ENCODE measurements at places on chromosomes 6 and 20.

DNA sequence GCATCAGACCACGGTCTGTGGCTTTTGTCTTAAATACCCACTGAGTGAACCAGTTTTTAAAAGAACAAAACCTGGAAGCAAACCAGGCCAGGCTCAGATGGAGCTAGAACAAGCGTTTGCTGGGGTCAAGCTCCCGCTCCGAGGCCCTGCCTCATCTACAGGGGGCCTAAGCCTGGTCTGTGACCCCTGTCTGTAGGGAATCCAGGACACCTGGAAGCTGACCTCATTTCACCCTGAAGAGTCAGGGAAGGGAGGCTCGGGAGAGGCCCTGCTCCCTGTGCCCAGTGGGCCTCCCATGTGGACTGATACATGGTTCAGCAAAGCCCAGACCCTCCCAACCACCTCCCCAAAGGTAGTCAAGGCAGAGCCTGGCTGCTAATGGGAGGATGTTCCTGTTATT lies 26.8 kb upstream of the DLGAP4 start:
- no peak for DNase-seq

- DNase-seq = no peak
These were observed 97.5 kb downstream of the AIG1 start for GRCh38 chr6:143158113-143158581.

- no peak for DNase-seq
These were observed 56.7 kb downstream of the GJA10 start for GRCh38 chr6:89950879-89951391.

DNA sequence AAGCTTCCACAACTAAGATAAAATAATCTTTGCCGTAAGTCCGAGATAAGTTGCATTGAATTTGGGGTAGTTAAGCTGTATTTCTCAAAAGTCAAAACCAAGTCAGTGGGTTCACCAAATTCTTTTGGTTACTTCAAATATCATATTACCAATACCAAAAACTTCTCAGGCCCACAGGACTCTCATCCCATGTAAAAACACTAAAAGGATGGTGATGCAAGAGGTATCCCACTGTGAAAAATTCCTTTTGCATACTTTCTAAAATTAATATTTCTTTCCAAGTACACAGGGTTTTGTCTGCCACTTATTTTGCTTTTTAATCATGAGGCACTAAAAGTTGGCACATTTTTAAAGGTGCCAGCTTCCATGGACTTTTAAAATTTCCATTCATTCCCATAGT lies 151.3 kb downstream of the GJA10 start:
- DNase-seq = no peak

- DNase-seq = no peak
These were observed 36.3 kb upstream of the BLCAP start for GRCh38 chr20:37564016-37564387.

DNA sequence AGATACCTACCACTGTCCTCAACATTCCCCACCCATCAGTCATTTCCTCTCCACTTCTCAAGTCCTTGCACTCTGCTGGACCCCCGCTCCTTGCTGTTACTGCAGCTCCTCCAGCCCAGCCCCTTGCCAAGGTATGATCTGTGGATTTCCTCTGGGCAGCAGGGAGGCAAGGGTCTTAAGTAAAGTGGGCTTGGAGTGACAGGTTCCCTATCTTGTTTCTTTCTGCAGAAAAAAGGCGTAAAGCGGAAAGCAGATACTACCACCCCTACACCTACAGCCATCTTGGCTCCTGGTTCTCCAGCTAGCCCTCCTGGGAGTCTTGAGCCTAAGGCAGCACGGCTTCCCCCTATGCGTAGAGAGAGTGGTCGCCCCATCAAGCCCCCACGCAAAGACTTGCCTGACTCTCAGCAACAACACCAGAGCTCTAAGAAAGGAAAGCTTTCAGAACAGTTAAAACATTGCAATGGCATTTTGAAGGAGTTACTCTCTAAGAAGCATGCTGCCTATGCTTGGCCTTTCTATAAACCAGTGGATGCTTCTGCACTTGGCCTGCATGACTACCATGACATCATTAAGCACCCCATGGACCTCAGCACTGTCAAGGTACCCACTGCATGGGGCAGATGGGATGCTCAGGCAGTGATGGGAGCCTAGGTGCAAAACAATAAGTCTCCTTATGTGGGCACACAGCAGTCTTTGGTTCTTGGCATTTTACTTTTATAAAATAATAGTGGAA lies 8.1 kb downstream of the BRD2 start:
- no peak for DNase-seq

DNA sequence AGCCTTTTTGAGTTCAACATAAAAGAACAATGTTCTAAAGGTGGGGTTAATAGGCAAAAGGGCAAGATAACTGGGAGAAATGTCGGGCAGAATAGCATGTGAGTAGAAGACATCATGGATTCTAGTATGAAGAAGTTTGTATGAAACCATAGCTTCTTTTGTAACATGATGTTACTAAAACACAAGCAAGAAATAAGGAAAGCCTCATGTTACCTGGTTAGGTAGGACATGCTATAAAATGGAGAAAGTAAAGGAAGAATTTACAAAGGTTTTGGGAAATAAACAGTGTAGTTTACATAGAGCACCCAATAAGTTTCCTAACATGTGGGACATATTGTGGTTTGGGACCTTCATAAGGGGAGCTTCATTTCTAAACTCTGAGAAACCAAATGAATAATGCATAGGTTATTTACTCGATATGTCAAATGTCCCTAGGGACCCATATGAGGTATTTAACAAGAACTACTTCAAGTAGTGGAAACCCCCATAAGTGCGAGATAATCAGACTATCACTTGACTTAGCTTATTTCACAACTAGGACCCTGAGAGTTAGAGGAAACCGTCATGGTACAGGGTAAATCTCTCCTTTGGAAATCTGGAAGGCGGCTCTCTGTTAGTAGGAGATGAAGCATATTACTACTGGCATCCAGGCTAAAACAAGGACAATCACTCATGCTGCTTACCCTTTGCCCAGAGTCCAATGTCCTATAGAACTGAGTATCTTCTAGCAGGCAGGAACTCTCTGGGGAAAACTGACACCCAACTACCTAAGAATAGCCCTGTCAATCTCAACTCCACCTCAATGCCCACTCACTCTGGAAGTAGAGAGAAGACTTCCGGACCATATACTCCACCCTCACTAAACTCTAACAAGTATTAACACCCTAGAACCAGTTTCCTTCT lies 57.5 kb downstream of the ILRUN start:
- no peak for DNase-seq

DNA sequence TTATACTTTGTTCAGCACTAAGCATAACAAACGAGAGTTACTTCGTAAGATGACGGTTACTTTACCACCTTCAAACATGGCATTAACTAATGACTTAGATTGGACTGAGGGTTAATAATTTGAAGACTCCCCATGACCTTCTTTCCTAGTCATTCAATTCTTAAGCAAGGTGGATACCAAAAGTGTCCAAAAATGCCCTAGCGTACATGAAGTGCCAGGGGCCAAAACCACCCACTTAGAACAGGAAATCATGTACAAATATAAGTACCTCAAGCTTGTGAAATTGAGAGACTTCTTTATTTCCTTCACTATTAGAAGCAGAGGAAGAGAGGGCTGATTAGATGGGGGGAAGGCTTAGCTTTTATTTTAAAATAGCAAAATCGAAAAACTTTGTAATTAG lies 166.4 kb downstream of the ATXN1 start:
- DNase-seq = no peak

DNA sequence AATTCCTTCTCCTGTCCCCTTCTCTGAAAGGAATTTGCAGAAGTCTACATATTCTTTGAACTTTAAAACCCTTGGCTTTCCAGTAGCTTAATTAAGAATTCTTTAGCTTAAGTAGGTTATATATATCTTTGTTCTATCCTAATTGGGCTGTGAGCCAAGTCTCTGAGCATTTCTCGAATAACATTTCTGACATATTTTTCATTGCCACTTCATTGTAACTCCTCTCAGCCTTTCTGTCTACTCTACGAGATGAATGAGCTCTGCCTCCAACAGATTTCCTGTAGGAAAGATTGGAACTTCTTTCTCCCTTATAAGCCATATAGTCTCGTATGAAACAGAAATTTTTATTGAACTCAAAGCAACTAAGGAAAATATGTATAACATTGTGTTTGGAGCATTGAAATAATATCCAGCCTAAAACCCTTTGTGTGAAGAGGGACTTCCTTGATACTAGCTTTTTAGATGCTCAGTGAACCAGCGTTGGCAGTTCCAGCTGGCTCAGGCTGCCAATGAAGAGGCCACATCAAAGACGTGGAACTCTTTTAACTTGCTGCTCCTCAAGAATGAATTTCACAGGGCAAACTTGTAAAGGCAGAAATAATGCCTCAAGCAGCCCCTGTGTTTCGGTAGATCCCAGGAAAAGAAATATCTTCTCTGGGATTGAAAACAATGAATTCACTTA lies 87.7 kb upstream of the NOX3 start:
- no peak for DNase-seq

GRCh38 chr6:157182503-157183264 lies 140.6 kb downstream of the TMEM242 start:
- DNase-seq = no peak

DNA sequence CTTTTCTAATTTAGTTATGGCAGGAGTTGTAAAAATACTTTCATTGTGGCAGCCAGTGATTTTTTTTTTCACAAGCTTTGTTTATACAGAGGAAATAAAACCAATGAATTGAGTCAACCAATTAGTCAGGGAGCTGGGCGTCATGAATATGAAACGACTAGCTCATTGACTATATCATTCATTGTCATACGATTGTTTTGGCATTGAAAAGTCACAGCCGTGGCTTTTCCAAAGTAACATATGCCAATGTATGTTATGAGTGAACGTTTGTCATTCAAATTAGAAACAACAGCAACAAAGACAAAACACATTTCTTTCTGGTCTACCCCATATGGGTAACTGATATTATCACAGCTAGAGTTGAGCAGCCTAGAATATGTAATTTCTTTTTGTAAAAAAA lies 810.6 kb downstream of the EPHA7 start:
- no peak for DNase-seq

GRCh38 chr20:10826111-10826510 lies 152.3 kb upstream of the JAG1 start:
- no peak for DNase-seq

GRCh38 chr20:62633598-62634329 lies 8.5 kb upstream of the SLCO4A1 start:
- no peak for DNase-seq

- no peak for DNase-seq
These were observed 533 bp downstream of the ZFAND3 start for GRCh38 chr6:37819802-37820717.

GRCh38 chr6:168367285-168367751 lies 47.7 kb upstream of the DACT2 start:
- DNase-seq = no peak

DNA sequence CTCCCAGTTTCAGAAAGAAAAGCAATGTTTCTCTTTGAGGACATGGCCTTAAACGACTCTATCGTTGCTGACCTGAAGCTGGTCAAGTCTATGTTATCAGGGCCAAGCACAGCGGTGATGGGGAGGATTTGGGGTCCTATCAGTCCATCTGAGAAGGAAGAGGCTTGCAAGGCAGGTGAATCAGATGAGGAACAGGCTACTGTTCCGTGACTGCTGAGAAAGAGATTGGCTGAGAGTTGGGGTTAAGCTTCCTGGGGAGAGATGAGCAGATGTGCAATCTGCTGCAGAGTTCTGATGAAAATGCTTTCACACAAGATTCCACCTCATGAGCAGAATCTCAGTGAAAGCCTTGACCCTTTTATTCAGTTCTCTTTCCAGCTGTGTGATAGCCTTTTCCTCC lies 168.3 kb upstream of the STMND1 start:
- DNase-seq = no peak

GRCh38 chr6:112286010-112286409 lies 31.6 kb upstream of the LAMA4 start:
- no peak for DNase-seq

- DNase-seq = no peak
These were observed 47.2 kb downstream of the BACH2 start for GRCh38 chr6:90249458-90249857.

DNA sequence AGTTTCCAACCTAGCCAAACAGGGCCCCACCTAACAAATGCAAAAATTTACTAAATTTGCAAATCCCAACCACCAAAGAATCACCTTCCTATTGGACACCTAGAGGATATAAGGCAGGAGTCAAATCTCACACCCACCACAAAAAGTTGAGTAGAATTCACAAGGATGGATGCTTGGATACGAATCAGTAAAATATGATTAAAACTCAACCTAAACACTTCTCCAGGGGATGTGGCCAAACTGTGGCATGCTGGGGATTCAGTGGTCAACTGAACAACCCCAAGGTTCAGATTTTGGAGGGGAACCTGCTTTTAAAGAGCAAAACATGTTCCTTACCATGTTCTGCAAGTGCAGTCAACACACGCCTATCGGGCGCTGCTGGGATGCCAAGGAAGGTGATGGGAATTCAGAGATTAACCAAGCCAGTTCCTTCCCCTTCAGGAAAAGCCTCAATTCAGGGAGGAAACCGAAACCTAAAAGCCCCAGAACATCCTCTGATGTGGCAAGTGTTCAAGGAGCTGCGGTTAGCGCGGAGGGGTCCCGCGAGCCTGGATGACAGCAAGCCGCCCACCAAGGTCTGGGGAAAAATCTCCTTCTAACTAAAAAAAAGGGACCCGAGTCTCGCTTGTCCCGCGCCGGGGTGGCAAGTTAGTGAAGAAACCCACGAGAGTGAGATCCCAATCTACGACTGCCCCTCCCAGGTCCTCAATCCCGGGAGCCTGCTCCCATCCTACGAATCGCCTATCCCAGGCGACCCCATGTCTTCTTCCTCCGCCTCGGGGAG lies 902 bp downstream of the SAMHD1 start:
- DNase-seq = no peak

- no peak for DNase-seq
These were observed 44.0 kb upstream of the CNKSR3 start for GRCh38 chr6:154554491-154554890.

- no peak for DNase-seq
These were observed 107.3 kb downstream of the IRF4 start for GRCh38 chr6:498795-499231.

GRCh38 chr20:20358801-20359200 lies 9.1 kb upstream of the INSM1 start:
- no peak for DNase-seq

DNA sequence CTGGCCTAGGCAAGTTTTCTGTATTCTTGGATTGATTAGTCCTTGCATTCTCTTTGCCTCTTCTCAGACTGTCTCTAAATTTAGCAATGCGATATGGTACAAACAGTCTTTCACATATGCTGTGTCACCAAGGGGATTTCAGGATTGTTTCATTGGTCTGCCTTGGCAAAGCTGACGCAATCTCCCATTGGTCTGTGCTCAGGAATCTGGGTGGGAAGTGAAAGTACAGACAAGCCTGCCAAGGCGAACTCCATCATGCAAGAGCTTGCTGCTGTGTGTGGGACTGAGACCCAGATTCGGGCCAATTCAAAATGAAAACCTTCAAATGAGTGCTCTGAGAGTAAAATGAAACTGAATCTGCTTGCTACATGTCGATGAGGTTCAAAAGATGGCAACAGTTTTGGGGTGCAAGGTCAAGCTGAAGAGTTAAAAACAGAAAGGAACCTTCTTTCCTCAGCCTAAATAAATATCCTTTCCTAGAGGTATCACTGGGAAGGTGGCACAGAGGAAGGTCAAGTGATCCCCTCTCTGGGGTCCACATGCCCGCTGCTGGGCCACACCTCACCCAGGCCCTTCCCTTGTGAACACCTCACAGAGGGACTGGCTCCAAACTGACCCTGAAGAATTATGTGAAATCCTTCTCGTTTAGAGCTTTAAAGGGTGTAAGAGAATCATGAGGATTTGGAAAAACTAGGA lies 198.8 kb upstream of the PREP start:
- no peak for DNase-seq
